Panc1 (cell line): ENCODE measurements at places on chromosomes 5 and 9.

- peak; percentile 24 for DNase-seq
Measured at GRCh38 chr5:147576646-147577535, 67.0 kb upstream of the DPYSL3 start.

DNA sequence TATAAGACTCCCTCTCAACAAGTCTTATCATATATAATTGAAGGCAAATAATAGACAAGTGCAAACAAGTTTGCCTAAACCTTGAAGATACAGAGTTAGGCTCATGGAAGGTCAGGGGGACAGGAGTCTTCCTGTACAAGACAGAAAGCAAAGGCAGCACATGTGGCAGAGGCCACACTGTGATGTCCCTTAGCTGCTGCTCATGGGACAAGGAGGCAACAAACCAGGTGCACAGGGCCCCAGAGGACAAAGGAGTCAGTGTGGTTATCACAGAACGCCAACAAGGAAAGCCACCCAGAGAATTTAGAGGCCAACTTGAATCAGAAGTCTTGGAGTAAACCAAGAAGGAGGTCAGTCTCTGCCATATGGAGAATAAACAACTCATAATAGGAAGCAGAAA lies 444.8 kb downstream of the SPOCK1 start:
- no peak for DNase-seq

GRCh38 chr9:120715389-120715924 lies 1.2 kb upstream of the MEGF9 start:
- DNase-seq, result no peak

DNA sequence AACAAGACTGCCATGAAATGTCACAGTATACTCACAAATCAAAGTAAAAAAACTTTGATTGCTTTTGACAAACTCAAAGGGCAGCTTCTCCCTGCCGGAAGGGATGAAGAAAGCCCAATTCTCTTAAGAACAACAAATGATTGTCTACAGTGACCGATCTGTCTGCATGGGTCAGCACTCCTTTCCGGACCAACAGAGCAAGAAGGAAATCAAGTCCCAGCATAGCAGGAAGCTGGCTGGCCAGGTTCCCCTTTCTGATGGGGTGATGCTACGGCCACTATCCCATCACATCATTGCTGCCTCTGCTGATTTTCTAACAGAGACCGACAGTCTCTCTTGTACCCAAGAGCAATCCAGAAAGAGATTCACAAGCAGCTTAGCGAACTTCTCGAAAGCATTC lies 692 bp downstream of the C1QTNF3 start:
- no peak for DNase-seq

DNA sequence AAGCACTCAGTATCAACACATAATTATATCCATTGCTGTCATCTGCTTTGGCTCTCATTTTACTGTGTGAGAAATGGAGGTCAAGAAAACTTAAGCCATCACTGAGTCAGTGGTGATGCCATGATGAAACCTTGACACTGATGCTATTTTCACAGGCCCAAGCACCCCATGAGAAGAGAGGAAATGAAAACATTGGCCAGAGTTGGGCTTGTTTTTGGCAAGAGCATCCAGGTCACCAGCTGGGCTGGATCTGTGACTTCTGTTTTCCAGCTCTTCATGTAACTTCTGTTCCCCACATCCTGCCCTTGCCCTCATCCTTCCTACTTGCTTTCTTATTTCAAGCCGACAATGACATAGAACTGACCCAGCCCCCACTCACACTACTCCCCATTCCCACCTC lies 10.0 kb downstream of the LCP2 start:
- no peak for DNase-seq
